ENCODE measurements at places on chromosomes 5 and 9.

GRCh38 chr9:135797507-135798262 lies 95.7 kb downstream of the KCNT1 start:
- no peak for DNase-seq

- DNase-seq, result no peak
These were observed 200.4 kb downstream of the CACNA1B start for GRCh38 chr9:138077898-138078540.

DNA sequence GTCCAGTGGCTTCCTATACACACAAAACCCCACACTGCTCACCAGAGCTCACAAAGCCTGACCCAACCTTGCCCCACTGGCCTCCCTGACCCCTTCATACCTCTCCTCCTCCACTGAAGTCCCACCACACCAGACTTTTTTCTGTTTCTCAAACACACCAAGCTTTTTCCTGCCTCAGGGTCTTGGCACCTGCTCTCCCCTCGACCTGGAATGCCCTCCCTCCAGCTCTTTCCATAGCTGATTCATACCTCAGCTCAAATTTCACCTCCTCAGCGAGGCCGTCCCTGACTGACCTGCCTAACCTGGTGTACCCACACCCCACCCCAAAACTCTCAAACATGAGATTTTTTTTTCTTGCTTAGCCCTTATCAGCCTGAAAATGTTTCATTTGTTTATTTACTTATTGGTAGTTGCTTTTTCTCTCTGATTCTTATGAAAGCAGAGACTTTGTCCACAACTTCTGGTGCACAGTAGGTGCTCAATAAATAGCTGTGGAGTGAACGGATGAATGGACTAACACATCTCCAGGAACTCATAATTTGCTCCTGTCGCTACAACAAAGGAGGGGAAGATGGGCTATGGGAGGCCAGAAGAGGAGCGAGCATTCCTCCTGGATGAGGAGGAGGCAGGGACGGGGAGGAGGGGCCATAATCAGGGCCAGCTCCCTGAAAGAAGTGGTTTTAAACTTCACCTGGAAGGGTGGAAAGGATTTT lies 84.3 kb downstream of the SH3TC2 start:
- no peak for DNase-seq

- DNase-seq, result no peak
These were observed 27.5 kb downstream of the GOLGA1 start for GRCh38 chr9:124913378-124913777.
